Caki2 (cell line): ENCODE measurements at places on chromosomes 2 and 18. TPM values are rescaled to one million over a fixed set of nuclear protein-coding genes. Genes with fewer than 3 reads are reported as not detected.

DNA sequence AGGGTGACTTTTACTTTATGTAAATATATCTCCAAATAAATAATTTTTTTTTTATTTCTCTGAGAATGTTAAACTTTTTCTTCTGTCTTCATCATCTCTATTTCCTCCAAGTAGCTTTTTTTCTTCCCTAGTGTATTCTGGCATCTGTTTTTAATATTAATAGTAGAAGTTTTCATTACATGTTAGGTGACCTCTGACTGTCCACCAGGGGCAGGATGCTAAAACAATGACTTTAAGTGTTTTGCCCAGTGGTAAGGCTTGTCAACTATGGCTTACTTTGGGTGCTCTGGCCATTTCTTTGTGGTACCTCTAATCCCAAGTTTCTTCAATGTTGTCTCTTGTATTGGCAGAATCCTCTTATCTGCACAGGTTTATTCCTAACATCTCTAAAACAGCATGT is 127.1 kb downstream of the SRBD1 start:
- no peak for DNase-seq

- no peak for DNase-seq
Measured at GRCh38 chr18:49639643-49640391, 78.0 kb downstream of the LIPG start.

DNA sequence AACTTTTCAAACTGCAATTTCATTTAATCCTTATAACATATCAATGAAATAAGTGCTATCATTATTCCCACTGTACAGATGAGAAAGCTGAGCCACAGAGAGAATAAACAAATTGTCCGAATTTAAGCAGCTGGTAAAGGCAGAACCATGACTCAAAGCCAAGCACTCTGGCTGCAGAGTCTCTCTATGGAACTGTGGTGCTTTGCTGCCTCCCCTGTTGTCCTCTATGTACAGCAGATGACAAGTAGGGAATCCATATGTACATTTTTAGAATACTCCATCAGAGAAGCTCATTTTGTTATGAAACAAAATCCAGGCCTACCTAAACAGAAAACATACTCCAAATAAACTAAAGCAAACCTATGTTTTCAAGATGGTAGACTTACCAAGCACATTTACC is 45.1 kb downstream of the FARSB start:
- no peak for DNase-seq

DNA sequence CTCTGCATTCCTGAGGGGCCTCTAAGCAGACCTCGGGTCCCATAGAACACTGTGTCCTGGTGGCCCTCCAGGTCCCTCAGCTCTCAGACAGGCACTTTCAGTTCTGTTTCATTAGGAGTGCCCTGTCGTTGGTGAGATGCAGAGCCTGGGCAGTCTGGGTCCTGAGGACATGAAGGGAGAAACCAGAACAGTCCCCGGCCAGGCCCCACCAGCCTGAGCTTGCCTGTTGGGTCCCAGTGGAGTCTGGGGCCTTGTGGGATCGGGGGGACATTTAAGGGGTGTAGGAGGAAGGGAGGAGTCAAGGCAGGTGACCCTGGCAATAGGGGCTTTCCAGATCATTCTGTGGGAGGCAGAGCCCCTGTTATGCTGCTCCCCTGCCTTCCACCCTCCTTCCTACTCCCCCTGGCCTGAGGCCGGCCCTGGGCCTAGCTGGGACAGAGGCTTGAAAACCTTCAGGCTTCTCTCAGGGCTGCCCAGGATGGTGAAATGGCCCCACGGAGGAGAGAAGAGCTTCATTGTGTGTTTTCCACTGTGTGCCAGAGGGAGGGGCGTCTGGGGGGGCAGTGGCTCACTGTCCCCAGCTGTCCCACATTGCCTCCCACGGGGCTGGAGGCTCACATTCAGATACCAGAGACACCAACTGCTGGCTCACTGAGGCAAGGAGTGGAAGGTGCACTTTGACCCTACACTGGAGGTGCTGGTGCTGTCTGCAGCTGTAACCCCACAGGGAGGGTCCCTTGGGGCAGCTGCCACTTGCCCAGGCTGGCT is 26.6 kb upstream of the CATIP start:
- DNase-seq, result no peak

DNA sequence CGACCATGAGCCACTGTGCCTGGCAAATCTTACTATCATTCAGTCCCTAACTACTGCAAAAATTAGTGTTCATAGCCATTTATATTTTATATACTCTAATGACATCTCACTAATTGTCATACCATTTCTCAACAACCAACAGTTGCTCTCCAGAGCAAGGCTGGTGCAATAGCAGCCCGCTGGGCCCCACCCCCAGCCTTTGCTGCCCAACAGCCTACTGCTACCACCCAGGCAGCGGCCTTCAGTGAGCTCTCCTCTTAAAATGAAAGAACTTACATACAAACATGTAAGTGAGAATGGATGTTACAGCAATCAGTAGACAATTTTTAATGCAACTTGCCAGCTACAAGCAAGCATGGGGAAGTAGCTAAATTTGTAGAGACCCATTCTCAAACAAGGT is 90.5 kb downstream of the HNRNPLL start:
- DNase-seq, result no peak

DNA sequence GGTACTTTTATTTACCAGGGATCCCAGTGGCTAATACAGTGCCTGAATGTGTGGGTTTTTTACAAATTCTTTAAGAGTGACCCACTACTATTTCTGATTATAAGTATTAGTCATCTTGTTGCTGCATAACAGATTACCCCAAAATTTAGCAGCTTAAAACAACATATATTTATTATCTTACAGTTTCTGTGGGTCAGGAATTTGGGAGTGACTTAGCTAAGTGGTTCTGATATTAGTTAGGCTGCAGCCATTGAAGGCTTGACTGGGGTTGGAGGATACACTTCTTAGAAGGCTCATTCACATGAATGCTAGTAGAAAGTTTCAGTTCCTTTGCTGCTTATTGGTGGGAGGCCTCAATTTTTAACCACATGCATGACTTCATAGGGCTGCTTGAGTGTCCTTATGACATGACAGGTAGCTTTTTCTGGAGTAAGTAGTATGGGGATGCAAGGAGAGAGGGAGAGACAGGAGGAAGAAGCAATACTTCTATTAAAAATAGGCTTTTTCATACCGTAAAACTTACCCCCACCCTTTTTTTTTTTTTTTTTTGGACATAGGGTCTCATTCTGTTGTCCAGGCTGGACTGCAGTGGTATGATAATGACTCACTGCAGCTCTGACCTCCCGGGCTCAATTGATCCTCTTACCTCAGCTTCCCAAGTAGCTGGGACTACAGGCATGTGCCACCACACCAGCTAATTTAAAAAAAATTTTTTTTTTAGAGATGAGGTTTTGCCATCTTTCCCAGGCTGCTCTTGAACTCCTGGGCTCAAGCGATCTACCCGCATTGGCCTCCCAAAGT is 13.3 kb upstream of the POLE4 start:
- DNase-seq, result no peak

GRCh38 chr2:16221461-16222010 is 281.2 kb downstream of the MYCN start:
- DNase-seq, result no peak

DNA sequence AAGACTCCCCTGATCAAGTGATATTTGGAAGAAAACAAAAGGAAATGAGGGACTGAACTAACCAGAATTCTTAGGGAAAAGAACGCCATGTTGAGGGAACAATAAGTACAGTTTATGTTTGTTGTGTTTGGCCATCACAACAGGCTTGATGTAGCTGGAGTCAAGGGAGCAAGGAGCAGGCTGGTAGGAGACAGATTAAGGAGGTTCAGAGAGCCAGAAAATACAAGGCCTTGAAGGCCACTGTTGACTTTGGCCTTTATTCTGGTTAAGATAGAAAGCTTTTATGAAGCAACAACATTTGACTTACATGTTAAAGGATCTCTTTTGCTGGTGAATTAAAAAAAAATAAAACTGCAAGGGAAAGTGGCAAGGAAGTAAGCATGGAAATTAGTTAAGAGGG is 754.1 kb upstream of the SLC8A1 start:
- no peak for DNase-seq

DNA sequence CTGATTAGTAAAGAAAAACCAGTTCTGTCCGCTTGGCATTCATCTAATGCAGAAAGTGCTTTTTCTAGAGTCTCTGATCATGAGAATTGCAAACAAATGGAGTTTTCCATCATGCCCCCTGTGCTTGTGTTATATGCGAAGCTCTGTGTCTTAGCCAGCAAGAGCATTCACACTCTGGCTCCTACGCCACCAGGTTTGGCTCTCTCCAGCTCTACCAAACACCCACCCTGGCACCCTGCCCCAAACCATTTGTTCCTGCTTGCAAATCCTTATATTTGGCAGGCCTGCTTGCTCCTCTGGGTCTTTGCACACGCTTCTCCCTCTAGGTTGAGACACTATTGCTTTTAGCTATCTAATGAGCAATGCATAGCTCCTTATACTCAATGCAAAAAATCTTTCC is 204.1 kb upstream of the CYRIA start:
- no peak for DNase-seq

- DNase-seq, result no peak
Measured at GRCh38 chr2:29596584-29596983, 324.8 kb downstream of the ALK start.

DNA sequence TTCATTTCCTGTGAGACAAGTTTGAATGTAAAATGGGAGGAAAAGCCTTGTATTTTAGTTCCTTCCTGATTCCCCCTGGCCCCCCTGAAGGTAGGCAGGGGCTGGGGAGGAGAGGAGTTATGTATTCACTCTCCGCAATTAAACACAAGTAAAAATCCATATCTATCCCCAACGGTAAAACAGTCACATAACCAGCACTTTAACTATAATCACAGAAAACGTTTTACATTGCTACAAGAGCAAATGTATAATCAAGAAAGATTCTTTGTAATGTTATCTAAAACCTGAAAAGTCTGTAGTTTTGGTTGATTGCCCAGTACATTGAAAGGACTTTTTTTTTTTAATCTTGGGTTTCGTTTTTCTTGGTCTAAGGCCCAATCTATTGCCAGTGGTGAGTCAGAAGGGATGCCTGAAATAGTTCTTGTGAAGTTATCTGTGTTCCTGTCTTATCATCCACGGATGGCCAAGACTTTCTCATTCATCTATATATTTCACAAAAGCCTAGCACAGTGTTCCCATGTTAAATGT is 34.5 kb upstream of the CCNYL1 start:
- peak; percentile 85 for DNase-seq

DNA sequence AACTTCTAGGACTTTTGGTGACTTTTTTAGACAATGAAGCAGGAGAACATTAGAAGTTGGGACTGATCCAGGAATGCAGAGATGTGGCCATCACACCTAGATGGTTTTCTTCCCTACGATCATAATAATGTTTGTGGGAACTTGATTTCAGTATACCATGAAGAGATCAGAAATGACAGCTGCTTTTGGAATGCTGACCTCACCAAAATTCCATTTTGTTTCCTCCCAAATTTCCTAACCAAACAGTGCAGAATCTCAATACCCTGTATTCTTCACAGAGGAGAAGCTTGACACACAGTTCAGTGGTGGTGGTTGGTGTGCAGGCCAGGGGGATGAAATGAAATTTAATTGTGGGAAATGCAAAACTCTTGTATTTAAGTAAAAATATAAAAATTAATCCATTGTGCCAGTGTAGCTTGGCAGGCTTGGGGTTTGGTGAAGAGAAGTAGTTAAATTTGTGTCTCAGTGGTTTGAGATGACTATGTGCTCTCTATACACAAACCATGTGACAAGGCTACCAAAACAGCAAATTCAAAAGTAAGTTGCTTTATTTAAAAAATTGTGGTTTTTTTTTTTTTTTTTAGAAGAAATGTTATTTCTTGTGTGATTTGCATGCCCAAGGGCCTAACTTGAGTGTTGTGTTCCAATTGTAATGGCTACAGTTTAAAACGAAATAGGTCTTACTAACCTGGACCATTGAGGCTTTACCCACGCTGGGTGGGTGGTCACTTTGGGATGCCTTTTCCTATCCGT is 252.4 kb downstream of the LPIN1 start:
- DNase-seq, result no peak

- no peak for DNase-seq
Measured at GRCh38 chr18:23845988-23846630, 156.9 kb downstream of the LAMA3 start.

The SLC40A1 gene
- total RNA-seq, result 7.4 and 7.9 TPM in 2 replicates

The LIMS3 gene
- 0.23 and 0.91 TPM in 2 replicates for total RNA-seq

The ATP6V1C2 gene
- total RNA-seq, result not detected in 2 replicates

The ANKAR gene
- 2.7 and 4.1 TPM in 2 replicates for total RNA-seq

The WDPCP gene
- 4.9 and 6.4 TPM in 2 replicates for total RNA-seq

The GRP gene
- total RNA-seq, result not detected in 2 replicates

The UGT1A4 gene
- 0.10 and 3.3 TPM in 2 replicates for total RNA-seq

The ASB3 gene
- 15.9 and 20.0 TPM in 2 replicates for total RNA-seq

The COLEC11 gene
- 5.2 TPM in 1 of 2 replicates, not detected in the other for total RNA-seq

The RSAD2 gene
- 0.75 and 7.7 TPM in 2 replicates for total RNA-seq

The IMMT gene
- total RNA-seq, result 39.2 and 52.3 TPM in 2 replicates
